GM23248 (cell line): ENCODE measurements at places on chromosomes 1 and 21.

- DNase-seq, result peak; percentile 98
Observed at GRCh38 chr1:164794356-164794755, 235.4 kb downstream of the PBX1 start.

- no peak for DNase-seq
Observed at GRCh38 chr1:18899363-18900049, 2.8 kb downstream of the ALDH4A1 start.

DNA sequence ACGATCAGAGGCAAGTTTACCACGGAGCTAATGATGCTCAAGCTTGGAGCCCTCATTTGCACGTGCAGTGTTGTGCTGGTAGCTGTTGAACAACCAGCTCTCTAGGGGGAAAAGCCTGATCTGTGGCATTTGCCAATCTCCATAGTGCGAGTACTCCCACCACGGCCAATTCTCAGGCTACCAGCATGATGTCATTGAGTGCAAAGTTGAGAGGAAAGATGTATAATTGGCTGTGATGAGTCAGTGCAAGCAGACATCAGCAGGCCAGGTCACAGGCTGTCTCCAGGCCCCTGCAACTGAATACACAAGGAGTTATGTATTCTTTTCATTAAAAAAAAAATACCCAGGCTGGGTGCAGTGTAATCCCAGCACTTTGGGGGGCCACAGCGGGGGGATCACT is 233.1 kb upstream of the VAMP3 start:
- DNase-seq, result peak; percentile 69

GRCh38 chr1:213976665-213977485 is 10.9 kb upstream of the PROX1 start:
- DNase-seq, result no peak

GRCh38 chr1:227744668-227745067 is 9.4 kb downstream of the SNAP47 start:
- no peak for DNase-seq

DNA sequence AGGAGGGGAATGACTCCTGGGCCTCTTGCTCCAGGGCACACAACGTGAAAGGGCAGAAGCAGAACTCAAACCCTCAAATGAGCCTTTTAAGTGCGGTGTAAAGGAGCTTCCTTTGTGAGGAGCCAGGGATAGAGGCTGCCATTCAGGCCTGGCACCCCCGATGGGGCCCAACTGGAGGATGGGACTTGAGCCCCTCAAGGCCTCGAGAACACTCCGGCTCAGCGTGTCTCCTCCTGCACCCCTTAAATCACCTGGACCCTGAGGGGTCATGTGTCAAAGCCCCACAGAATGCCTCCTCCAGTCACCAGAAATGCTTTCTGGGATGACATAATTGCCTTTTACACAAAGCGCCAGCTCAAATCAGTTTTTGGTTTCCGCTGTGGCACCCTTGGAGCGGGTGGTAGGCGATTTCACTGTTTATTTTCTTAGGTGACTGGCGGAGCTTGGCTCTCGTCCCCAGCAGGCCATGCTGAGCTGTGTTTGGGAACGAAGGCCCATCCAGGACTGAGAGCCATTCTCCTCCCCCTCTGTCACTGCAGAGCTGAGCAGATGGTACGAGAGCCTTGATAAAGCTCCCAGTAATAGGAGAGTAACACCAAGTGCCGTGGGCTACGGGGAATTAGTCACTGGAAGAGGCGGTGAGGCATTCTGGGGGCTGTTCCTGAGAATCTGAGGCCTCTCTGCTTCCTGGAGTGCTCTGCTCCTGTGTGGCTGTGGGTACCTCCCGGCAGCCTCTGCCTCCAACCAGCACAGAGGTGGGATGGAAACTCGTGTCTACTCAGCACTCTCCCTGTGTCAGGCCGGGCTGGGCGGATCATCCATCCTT is 163.0 kb downstream of the GRIK3 start:
- DNase-seq, result no peak

DNA sequence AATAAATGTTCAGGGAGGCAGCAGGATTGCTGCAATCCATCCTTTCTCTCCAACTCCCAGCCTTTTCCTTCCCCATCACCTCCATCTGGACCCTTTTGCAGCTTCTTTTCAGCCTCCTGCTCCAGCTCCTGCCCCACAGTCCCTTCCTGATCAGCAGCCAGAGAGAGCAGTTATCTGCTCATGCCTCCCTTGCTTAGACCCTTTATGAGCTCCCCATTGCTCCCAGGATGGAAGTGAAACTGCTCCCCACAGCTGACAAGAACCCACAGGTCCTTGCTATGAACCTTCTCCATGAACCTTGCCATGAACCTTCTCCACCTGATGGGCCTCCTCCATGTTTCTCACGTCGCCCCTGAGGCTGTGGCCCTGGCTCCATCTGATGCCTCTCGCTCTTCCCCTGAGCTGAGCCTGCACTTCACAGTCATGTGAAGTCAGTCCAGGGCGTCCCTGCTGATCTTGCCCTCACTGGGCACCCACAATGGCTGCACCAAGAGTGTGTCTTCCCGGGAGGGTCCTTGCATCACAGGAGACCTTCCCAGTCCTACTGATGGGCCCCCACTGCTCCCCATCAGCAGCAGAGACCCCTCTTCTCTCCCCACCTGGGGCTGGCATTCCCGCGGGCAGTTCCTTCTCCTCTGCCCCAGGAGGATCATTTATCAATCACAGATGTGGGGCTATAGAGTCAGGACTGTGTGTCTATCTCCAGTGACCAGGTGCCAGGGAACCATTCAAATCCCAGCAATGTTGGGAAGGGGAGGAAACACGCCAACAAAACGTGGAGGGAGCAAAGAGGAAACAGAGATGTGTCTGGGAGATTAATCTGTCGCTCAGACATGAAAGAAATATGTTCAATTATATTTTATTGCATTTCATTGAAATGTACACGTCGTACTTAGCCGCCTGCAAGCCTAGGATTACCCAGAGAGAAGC is 73.1 kb downstream of the MATN1 start:
- DNase-seq, result no peak

DNA sequence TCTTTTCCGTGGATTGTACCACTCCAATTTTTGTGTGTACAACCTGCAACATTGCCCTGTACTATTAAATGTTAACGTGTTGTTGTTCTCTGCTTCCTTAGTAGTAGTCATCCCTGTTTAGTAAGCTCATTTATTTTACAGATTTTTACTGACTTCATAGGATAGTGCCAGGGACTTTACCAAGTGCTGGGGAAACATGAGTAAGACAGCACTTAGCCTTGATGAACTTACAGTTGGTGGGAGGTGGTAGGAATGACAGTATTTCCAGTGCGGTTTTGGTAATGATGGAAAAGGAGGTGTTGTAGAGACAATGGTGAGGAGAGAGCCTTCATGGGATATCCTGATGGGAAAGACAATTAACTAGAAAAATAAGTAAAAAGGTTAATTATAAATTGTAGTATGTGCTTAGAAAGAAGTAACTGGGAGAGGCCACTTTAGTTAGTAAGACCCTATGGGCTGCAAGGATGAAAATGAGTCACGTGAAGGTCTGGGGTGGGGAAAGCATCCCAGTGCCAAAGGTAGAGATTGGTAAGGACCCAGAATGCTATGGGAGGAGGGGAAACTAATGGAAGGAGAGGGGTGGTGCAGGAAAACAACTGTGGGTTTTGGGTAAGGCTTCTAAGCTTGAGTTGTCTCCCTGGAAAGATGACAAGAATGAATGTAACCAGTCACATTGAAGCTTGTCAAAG is 1.7 kb downstream of the RLF start:
- DNase-seq, result peak; percentile 73

DNA sequence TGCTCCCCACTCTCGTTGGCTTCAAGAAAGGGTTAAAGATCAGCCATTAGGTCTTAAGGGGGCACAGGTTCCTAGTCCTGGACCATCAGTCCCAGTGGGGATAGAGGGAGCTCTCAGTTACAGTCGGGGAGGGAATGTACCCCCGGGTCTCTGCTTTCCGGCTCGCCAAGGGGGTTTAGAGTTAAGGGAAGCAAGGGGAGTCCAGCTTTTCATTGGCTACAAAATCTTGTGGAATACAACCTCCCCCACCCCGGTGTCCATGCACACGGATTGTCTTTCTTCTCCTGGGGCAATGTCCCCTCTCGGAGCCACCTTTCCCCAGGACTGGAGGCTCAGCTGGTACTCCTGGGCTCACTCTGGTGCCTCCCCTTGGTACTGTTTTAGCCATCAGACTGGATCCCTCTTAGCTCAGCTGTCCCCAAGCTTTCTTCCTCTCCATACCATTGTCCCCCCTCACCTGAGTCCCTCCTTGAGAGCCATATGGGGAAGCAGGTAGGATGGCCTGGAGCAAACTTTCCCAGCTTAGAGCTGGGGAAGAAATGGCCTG is at the start of gene A3GALT2:
Gene A3GALT2, minus strand, starts transcription at position 480 of the 547 bp plus-strand sequence. Its CDS starts 0 bp downstream, at position 480.
- no peak for DNase-seq

GRCh38 chr1:13735168-13735930 is 35.4 kb downstream of the PRDM2 start:
- DNase-seq, result no peak

- DNase-seq, result no peak
Observed at GRCh38 chr21:45441431-45442255, 36.7 kb downstream of the COL18A1 start.

- DNase-seq, result peak; percentile 62
Observed at GRCh38 chr1:93705892-93706500, 24.4 kb upstream of the BCAR3 start.

DNA sequence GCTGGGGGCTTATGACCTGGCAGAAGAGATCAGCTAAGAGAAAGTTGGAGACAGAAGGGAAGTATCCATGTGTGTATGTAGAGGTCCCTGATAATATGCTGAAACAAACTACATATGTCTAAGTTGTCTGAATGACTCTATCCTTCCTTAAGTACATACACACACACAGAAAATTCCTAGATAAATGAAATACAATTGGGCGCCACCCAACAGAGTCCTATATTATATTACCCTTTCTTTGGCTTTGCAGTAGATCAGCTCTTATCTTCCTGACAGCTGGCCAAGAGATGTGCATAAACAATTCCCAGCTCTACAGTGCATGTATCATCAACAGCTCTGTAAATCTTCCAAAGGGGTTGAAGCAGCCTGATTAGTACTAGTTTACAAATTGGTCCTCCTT is 40.1 kb downstream of the SORT1 start:
- no peak for DNase-seq

GRCh38 chr1:46489638-46490405 is at the start of gene DMBX1:
DMBX1 (plus strand) TSS chr1:46489836; CDS start chr1:46507011, 17,175 bp downstream.
- peak; percentile 58 for DNase-seq

DNA sequence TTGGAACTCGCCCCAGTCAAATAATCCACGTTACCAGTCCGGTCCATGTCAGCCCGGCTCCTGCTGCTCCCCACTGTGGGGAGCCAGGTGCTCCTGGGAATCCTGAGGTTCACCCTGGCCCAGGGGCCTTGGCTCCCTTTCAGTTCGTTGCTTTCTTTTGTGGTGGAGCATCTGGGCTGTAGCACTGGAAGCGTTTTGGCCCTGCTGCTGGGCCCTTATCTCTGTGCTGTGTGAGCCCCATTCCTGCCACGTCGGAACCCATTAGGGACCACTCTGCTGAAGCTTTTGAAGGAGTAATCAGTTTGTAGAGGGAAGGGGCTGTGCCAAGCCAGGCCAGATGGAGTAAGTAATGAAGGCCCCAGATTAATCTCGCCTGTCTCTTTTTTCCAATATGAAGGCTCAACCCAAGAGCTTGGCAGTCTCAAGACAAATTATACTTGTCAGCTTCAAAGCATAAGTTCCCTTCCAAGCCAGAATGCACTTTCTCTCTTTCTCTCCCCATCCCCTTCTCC is 82.3 kb downstream of the PGM1 start:
- no peak for DNase-seq

DNA sequence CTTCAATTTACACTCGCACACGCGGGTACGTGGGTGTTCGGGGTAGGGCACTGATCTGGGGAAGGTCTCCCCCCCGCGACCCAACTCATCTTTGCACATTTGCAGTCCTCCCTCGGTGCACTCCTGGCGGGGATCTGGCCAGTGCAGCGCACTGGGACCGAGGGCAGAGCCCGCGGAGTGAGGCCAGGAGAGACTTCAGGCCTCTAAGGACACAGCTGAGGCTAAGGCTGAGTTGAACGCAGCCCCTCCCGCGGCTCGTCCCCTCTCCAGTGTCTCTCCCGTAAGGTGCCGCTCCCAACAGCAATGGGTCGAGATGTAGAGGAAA is 936 bp upstream of the NCAM2 start:
- DNase-seq, result no peak

GRCh38 chr1:30783256-30783915 is 25.8 kb upstream of the LAPTM5 start:
- no peak for DNase-seq

GRCh38 chr1:59698386-59698785 is 116.4 kb upstream of the HOOK1 start:
- DNase-seq, result no peak

- DNase-seq, result peak; percentile 20
Observed at GRCh38 chr1:53295726-53296116, 32.1 kb downstream of the LRP8 start.

- peak; percentile 87 for DNase-seq
Observed at GRCh38 chr21:46082963-46083790, 14.7 kb upstream of the COL6A2 start.

DNA sequence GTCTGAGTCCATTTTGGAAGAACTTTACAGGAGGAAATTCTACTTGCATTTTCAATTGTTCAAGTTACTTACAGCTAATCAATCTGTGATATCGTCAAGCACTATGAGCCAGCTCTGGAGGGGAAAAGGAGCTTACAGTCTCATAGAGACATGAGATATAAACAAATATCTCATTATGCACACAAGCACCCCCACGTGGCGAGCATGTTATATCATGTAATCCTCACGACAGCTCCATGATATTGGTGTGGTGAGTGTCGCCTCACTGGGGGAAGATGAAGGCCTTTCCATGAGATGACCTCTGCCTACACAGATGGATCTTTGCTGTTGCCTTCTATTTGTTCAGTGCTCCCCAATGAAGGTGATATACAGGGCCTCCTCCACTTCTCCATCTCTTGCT is 34.6 kb downstream of the TNR start:
- no peak for DNase-seq

DNA sequence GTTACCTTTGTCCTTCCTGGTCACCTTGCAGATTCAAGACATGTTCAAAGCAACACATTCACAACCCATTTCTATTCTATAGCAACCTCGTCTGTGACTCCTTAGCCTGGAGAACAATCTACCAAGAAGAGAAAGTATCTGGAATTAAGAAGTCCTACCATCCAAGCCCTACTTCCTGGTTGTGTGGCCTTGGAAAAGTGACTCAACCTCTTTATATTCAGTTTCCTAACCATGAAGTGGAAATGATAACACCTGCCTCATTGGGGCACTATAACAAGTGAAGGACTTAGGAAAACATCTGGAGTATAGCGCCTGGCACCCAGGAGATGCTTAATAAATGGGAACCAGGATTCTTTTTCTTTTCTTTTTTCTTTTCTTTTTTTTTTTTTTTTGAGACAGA is 36.5 kb upstream of the SRRM1 start:
- peak; percentile 18 for DNase-seq

GRCh38 chr1:9399510-9400424 is 107.1 kb downstream of the SPSB1 start:
- DNase-seq, result no peak

- DNase-seq, result peak; percentile 21
Observed at GRCh38 chr1:2046174-2046917, 3.9 kb upstream of the PRKCZ start.

GRCh38 chr1:113215015-113215414 is 142.0 kb downstream of the LRIG2 start:
- no peak for DNase-seq

- DNase-seq, result peak; percentile 93
Observed at GRCh38 chr1:201468844-201469644, at the start of gene PHLDA3. PHLDA3 (minus strand) TSS chr1:201469188; CDS start chr1:201468786, 402 bp downstream.

- DNase-seq, result no peak
Observed at GRCh38 chr21:46250146-46250725, 21.7 kb upstream of the LSS start.
